ENCODE measurements at places on chromosomes 7 and 10. TPM values are rescaled to one million over a fixed set of nuclear protein-coding genes. Genes with fewer than 3 reads are reported as not detected.
A peak's percentile ranks its signal among the peaks of the same experiment; 100 is the strongest.

- DNase-seq: no peak
Observed at GRCh38 chr10:126337251-126337810, 50.9 kb downstream of the ADAM12 start.

COG5 gene
- total RNA-seq: 28.1 TPM

DNA sequence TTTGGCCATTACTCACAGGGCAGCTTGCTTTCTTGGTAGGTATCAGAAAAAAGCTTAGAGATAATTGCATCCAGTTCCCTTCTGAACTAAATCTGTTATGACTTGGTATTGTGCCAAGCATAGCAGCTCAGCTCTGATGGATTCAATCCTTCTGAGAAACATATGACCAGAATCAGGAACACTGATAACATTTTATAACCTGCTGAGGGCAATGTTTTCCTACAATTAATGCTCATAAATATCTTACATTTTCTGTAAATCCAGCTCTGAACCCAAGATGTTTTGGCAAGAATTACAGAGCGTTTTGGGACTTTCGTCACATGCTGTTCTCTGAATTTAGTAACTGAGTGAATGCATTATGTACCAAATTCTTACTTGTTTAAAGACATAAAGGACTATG is 167.8 kb downstream of the KIF20B start:
- peak; percentile 31 for DNase-seq

DNA sequence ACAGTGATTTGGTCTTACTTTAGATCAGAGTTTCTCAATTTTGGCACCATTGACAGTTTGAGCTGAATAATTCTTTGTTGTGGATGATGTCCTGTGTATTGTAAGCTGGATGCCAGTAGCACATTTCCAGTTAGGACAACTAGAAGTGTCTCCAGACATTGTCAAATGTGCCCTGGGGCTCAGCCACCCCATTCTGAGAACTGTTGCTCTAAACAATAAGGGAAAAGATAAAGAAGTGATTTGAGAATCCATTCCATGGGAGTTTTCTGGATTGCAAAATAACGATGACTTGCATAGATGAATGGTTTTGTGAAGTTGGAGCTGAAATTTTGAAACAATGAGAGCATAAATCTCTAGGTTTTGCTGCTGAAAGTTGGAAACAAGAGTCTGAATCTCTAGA is 44.6 kb downstream of the NUP205 start:
- no peak for DNase-seq

TMEM196 gene
- total RNA-seq: not detected

DNA sequence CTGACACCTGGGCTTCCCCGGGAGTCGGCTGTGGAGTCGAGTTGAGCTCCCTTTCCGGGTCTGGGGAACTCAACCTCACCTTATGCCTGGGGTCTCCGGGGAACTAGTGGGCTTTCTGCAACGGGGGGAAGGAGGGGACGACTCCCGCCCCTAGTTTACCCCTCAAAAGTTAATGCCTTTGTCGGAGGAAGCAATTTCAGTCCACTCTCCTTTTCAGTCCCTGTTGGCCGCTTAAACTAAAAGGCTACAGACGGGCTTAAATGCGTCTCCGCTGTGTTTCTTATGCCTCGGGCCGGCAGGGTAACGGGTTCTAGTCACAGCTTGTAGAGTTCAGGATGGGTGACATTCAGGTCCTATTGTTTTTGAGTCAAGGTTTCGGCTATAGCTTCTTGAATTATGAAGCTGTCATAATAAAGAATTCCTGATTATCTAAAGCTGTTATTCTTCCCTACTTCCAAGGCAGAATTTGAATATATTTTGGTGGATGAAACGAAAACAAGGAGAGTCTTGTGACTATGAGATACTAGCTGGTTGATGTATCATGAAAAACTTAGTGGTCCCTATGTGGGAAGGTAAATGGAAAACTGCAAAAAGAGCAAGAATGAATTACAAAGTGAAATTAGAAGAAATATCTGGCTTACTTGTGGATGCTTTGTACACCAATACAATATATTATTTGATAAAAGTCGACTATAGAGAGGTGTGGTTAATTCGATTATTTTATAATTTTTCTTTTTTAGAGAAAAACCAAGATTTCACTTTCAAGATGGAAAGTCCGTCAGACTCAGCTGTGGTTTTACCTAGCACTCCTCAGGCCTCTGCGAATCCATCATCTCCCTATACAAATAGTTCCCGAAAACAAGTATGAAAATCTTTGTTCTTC is 495 bp downstream of the SFR1 start:
- no peak for DNase-seq

DNA sequence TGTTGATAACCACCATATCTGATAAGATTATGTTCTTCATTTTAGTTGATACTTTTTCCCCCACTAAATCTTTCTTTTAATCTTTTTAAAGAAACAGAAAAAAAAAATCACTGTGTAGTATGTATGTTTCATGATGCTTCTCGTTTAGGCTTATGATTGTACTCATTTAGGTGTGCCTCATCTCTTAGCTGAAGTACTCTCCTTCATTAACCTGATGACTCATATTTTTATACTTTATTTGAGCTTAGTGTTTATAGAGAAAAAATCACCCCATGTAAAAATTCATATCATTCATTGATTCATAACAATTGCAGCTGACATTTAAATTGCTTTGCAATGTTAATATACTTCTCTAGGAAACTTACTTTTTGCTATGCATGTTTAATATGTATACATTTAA is 158.9 kb downstream of the MLLT10 start:
- DNase-seq: no peak

GRCh38 chr7:55157764-55158105 is 138.9 kb downstream of the EGFR start:
- DNase-seq: no peak

GRCh38 chr7:151351967-151352366 is 10.4 kb downstream of the NUB1 start:
- DNase-seq: no peak

DNA sequence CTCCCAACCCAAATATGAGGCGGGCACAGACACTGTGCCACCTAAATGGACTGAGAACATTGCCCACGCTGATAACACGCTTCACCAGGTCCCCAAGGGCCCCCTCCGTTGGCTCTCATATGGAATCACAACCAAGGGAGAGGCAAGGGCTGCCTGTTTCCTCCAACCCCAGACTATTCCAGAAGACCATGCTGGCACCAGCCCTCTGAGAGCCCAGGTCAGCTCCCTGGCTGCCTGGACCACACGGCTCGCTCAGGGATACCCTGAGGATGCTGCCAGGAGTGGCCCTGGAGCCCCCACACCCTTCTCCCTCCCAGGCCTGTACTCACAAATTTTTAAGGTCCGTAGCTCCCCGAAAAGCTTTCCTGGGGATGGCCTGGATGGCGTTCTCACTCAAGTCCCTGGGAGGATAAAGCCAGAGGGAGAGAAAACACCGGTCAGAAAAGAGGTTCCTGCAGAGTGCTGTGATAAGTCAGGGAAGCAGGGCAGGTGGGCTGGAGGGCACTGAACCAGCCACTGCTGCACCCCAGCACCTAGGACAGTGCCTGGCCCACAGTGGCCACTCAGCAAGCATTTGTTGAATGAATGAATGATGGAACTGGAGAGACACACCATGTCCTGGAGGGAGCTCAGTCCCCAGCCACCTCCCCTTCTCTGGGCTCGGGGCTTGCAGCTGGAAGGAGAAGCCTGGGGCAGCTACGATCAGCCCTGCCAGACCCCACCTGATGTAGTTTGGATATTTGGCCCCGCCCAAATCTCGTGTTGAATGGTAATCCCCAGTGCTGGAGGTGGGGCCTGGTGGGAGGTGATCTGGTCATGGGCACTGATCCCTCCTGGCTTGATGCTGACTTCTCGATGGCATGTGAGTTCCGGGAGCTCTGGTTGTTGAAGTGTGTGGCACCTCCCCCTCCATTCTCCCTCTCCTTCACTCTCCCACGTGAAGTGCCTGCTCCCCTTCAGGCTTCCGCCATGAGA is 119.8 kb downstream of the SLIT1 start:
- no peak for DNase-seq

DNA sequence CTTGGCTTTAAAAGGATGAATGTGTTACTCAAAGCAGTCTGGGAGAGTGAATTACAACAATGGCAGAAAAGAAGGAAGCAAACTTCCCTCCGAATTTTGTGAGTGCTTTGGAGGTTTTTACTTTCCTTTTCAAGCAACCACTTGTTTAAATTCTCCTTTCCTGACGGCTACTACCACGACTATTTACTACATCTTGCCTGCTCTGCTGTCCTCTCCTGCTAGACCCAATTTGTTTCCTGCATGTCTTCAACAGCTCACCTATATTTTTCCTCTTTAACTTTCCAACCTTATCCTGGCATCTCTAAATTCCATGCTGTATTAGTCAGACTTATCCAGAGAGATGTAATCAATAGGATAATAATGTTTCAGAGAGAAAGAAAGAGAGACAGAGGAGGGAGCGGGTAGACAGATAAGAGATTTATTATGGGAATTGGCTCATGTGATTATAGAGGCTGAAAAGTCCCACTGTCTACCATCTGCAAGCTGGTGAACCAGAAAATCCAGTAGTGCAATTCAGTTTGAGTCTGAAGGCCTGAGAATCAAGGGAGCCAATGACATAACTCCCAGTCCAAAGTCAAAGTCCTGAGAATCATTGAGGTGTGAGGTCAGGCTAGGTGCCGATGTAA is 42.8 kb upstream of the SLC13A1 start:
- DNase-seq: peak; percentile 6

DNA sequence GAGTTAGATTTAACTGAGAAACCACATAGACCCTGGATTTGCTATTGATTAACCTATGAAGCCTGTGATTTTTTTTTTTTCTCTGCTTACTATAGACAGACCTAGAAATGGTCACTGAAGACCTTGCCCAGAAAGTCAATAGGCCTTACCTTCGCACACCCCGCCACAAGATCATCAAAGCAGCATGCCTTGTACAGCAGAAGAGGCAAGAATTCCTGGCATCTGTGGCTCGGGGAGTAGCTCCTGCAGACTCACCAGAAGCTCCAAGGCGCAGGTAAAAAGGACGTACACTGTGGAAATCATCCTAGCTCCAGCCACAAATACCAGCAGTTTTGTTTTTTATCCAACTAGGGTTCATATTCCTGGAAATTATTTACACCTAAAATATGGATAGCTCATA is 56.2 kb upstream of the GATAD1 start:
- no peak for DNase-seq

IFIT1B gene
- not detected for total RNA-seq

CLDN15 gene
- 4.0 TPM for total RNA-seq

DNA sequence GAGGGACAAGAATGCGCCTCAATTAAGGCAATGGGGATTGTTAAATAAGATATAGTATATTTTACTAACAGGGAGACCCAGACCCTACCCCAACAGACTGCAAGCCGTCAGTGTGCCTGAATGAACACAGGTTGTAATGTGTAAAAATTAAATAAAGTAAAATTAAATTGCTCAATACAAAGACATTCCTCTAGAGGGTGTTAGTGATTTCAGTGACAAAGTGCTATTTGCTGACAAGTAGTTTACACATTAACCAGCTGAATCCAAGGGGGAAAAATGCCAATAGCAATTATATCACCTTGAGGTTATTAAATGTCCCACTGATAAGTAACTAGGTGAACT is 110.5 kb downstream of the EBF3 start:
- no peak for DNase-seq

GRCh38 chr7:77563275-77563674 is 26.2 kb downstream of the PTPN12 start:
- no peak for DNase-seq

DNA sequence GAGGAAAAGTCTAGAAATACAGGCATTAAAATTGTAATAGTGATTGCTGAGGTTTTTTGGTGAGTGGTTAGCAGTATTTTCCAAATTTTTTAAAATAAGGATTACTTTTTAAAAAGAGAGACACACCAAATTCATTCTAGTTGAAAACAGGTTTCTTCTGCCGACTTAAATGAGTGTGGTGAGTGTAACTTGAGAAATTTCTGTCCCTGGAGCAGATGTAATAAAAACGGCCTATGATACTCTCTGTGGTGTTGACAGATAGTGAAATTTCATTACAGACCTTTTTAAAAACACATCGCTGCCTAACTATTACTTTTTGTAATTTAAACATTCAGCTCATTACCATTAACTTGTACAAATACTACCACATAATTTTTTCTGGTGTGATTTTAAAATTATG is 90.1 kb downstream of the CYP51A1 start:
- DNase-seq: no peak

GRCh38 chr10:101817337-101818118 is 716 bp downstream of the OGA start:
- peak; percentile 92 for DNase-seq

GRCh38 chr7:55733241-55734140 is 129.1 kb downstream of the SEPTIN14 start:
- peak; percentile 70 for DNase-seq

CPXM2 gene
- not detected for total RNA-seq

DNA sequence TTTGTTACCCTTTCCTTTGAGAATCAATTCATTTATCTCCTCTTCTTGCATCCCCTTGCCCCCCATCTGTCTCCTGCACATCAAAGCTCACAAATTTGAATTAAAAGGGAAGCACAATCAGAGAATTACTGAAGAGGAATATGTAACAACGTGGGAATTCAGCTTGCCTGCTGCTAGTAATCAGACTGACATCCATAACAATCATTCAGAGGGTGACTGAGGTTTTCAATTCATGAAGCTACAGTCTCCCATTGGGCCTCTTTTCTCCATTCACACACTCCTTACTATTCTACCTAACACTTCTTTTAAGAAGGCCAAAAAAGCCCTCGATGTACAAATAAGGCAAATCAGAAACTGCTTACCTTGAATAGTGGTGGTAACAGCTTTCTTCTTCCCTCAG is 24.3 kb upstream of the DNA2 start:
- no peak for DNase-seq

HTR5A gene
- not detected for total RNA-seq

GRCh38 chr7:50766106-50766848 is 16.4 kb downstream of the GRB10 start:
- no peak for DNase-seq

VOPP1 gene
- 129 TPM for total RNA-seq

CFAP46 gene
- 1.4 TPM for total RNA-seq

DNA sequence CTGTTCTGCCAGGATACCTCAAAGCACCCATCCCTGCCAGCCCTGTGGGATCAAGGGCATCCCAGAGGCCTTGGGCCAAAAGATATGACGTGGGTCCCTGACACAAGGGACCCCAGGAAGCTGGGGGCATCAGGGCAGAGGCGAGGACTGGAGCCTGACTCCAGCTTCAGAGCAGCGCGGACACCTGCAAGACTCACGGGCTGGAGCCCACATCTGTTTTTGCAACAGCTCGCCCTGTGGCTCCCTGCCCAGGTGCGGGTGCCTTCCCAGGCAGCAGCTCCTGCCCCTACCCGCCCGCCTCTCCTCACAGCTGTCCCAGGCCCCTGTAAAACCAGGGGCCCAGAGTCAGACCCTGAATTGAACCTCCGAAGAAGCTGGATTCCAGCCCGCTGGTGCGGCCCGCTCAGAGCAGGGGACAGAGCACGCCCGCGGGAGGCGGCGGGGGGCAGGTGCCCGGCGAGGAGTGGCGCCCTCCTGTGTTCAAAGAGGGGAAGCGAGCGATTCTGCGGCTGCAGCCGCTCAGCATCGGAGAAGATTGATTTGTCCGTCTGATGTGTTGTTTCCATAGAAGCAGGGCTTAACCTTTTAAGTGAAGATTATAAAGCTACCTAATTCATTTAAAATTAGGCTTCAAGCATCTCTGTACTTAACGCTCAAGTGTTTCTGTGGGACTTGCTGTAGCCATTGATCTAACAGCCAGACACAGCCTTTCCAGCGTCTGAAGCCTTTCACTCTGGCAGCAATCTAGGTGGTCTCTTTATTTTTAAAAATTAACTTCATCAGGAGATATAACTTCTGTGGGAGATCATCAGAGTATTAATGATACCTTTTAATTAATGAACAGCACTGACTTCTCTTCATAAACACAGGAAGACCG is 88.4 kb downstream of the BEND7 start:
- peak; percentile 39 for DNase-seq
